ENCODE measurements at places on chromosomes 5 and 9.

DNA sequence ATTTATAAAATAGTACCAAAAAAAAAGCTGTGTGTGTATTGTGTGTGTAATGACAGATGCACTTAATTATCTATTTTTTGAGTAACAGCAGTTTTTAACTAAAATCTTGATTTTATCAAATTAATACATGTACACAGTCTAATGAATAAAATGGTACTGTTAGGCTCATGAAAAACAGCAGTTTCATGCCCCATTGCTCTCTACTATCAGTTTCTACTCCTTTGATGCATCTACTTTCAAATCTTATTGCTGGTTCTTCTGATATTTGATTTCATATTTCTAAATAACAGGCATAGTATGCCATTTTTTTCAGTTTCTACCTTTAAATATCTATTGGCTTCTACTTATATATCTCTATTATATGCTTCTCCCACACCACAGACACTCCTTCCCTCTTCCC is 117.4 kb downstream of the CCDC171 start:
- no peak for DNase-seq

- DNase-seq: no peak
These were observed 14.7 kb upstream of the TMEM174 start for GRCh38 chr5:73158313-73158712.

DNA sequence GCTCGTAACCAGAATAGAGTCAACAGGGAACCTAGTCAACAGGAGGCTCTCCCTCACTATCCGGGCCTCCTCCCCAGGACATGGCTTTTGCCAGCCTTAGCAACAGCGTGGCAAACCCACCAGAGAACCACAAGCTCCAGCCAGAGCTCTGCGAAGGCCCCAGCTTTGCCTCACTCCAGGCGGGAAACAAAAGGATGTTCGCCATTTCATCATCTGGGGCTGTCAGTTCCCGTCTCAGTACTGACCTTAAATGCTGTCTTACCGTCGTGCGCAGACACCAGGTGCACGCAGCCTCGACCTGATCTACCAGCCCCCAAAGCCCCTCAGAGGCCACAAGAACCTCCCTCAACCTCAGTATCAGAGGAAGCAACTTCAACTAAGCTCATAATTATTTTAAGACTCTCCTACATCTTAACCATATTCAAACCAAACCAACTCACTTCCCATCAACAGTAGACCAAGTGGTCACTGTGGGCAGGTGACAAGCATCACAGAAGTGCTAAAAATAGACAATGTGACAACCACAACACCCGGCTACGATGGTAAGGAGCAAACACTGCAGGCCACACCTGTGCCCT is 71.4 kb downstream of the SEMA4D start:
- DNase-seq: peak; percentile 50

- DNase-seq: no peak
These were observed 255.2 kb upstream of the TNC start for GRCh38 chr9:115373000-115373709.

GRCh38 chr9:91500509-91501014 is 76.9 kb upstream of the NFIL3 start:
- no peak for DNase-seq

- peak; percentile 65 for DNase-seq
These were observed 44.3 kb upstream of the SARDH start for GRCh38 chr9:133782157-133783130.

- DNase-seq: no peak
These were observed 40.8 kb downstream of the GSN start for GRCh38 chr9:121308765-121309164.

GRCh38 chr5:111557686-111558085 is 45.4 kb upstream of the STARD4 start:
- DNase-seq: no peak

- DNase-seq: no peak
These were observed 36.6 kb downstream of the TTLL11 start for GRCh38 chr9:122056484-122056883.

GRCh38 chr9:1018121-1018520 is 32.0 kb upstream of the DMRT2 start:
- no peak for DNase-seq

DNA sequence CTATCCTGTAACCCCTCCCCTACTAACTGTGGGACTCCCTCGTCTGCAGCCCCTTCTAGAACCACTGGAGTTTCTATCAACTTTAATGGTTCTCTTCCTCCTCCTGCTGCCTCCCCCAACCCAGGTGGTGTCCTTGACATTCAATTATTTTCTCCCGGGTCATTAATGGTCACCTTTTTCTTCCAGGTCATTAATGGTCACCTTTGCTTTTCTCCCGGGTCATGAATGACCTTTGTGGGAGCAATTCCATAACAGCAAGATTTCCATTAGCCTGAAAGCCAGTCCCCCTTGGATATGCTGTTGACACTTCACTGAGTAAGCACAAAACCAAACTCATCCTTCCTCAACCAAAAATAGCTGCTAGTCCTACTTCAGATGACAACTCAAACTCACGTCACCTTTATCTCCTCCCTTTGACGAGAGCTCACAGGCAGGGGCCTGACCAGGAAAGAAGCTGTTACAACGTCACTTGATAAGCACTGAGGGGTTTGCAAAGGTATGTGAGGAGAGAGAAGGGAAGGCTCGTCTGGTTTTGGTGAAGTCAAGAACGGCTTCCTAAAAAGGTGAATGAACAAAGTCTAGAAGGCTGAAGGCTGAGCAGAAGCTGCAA is 10.9 kb downstream of the CCDC127 start:
- no peak for DNase-seq

- no peak for DNase-seq
These were observed 26.4 kb upstream of the UGT3A1 start for GRCh38 chr5:36017622-36018021.

GRCh38 chr5:58887721-58888409 is 305.0 kb downstream of the RAB3C start:
- no peak for DNase-seq

GRCh38 chr5:158802941-158803341 is 296.8 kb downstream of the EBF1 start:
- no peak for DNase-seq

- no peak for DNase-seq
These were observed 31.8 kb upstream of the PCA3 start for GRCh38 chr9:76732341-76732958.

DNA sequence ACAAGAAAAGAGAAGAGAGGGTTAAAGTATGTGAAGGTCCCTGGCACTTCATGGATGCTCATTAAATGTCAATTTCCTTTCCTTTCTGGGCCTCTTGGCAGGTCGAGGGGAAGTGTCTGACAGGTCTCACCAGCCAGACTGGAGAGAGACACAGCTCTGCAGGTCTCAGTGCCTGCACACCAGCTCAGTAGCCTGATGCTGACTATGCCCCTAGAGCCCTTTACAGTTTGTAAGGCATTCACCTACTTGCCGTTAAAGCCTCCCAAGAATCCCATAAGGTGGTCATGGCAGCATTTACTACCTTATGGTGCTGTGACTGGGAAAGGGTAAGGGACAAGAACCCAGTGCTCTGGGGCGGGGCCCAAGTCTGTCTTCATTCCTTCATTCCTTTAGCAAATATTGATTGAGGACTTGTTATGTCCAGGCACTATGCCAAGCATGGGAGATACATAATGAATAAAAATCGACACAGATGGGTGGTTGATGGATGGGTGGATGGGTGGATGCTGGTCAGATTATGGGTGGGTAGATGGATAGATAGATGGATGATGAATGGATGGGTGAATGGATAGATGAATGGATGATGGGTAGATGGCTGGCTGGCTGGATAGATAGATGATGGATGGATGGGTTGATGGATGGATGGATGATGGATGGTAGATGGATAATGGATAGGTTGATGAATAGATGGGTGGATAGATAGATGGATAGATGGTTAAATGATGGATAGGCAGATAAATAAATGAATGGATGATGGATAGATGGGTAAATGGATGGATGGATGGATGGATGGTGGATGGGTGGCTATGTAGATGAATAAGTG is 21.3 kb upstream of the KIF12 start:
- DNase-seq: no peak

- no peak for DNase-seq
These were observed at the start of gene ZNF454 for GRCh38 chr5:178940569-178941360. ZNF454 (plus strand) TSS chr5:178941198; CDS start chr5:178942792, 1,594 bp downstream.

DNA sequence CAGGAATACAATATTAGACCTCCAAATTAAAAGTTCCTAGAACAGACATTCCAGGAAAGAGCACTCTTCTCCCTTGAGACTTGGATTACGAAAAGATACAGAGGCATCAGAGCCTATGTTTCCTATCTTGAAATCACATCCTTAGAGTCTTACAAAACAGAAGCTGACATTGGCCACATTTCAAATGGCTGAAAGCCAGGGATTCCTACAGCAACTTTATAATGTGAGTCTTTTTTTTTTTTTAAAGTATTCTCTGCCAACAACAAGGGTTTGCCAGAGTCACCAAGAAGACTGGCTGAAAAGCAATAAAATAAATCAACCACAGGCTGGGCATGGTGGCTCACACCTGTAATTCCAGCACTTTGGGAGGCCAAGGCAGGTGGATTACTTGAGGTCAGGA is 63.1 kb downstream of the TRPM6 start:
- DNase-seq: no peak

DNA sequence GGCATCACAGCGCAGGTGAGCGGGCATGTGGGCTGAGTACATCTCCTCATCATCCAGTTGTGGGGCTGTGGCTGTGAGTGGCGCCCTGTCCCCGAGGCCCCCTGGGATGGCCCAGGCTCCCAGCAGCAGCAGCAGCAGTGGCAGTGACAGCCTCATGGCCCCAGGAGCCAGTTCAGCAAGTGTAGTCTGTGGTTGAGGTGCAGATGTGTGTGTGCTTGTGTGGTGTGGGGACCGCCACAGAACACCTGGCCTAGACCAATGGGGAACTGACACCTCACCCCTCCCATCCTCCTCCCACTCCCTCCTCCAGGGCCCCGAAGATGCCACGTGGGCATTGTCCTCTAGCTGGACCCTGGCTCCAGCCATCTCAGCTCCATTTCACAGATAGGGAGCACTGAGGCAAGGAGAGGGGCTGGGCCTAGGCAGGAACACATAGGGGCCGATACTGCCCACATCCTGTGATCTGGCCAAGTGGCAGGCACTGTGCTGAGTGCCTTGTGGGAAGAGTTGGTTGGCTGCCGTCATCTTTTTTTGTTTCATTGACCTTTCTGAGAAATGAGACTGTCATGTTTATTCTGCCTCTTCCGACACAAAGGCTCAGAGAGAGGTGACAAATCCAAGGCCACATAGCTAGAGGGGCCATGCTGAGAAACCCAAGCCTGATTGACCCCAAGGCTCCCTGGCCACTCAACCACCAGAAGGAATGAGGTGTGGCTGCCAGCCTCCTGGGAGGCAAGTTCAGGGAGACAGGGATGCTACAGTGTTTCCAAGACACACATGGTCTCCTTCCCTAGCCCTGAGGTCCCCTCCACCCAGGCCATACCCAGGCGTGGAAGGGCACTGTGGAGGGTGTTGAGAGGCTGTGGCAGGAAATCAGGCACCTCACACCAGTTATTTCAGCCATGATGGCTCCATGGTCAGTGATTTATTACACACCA is at the start of gene MZB1:
TSS of gene MZB1 (minus strand) at position 213 of the 938 bp plus-strand sequence. CDS start at position 156, 57 bp downstream.
- peak; percentile 85 for DNase-seq

Measured in CD4-positive, alpha-beta T cell treated with Interleukin-1 beta for 1 hour (primary cell).